ENCODE measurements at places on chromosomes 13 and 19.

DNA sequence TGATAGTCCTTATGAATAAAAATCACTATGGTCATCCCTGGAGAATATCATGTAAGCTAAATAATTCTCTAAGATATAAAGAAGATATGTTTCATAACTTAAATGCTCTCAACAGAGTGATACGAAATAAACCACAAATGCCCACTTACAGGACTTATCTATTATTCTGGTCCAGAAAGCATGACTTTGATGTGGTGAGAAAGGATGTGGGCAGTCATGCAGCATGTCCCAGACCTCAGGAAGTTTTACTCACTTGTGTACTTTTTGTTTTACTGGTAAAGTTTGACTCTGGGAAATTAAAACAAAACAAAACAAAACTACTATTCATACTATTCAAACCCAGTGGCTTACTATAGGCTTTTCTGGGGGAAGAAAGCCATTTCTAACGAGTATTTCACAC, 483.2 kb upstream of the SLITRK6 start:
- DNase-seq = peak; percentile 41

DNA sequence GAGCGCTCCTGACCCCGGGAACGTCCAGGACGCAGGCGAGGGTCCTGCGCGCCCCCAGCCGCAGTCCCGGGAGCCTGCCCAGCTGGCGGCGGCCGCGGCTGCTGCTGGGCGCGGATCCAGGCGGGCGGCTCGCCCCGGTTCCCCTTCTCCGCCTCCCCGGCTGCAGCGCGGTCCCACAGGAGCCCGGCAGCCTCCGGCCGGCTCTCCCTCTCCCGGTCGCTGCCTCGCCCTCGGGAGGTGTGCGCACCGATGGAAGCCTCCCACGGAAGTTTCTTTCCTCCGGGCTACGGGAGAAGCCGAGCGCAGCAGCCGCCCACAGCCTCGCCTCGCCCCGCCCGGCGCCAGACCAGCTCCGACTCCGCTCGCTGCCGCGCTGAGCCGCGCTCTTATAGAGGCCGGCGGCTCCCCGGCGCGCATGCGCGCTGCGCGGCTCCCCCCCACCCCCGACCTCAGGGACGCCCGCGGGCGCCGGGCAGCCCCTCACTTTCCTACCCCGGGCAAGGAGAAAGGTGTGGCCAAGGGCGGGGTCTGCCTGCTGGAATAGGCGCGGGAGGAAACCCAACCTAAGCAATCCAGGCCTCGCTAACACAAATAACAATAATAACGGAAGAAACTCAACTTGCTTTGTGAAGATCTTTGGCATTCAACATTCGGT, at the start of gene SHISA2:
SHISA2 (minus strand) TSS at position 360 of the 655 bp plus-strand sequence. CDS start 1,041 bp downstream, outside the sequence.
- peak; percentile 47 for DNase-seq

DNA sequence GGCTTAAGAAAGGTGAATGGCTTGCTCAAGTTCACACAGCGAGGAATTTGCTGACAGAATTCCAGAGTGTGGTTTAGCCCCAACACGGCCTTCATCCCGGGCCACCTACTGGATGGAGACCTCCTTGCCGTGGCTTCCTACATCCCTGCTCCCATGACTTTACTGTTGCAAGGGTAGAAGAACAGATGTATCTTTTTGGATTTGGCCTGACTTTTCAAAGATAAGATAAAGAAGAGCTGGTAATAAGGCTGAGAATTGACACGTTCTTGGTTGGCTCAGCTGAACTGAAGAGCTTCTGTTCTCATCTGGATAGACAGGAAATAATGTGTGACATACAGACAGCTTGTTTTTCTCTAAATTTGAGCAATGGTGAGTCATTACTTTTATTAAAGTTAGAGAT, 113.1 kb downstream of the KLF5 start:
- peak; percentile 70 for DNase-seq

- DNase-seq = no peak
Measured at GRCh38 chr19:14135985-14136508, 342 bp downstream of the ASF1B start.

- no peak for DNase-seq
Measured at GRCh38 chr13:25046274-25046984, 49.5 kb upstream of the PABPC3 start.
